SJSA1 (cell line): ENCODE measurements at places on chromosomes 16 and 17. TPM values are rescaled to one million over a fixed set of nuclear protein-coding genes. Genes with fewer than 3 reads are reported as not detected.

Gene FOXL1
- 39.4 and 43.2 TPM in 2 replicates for total RNA-seq

Gene NPIPA3
- total RNA-seq = 0.13 TPM in 1 of 2 replicates, not detected in the other

Gene RAB37
- total RNA-seq = 1.6 and 3.0 TPM in 2 replicates

GRCh38 chr17:1180958-1181752, 1.4 kb upstream of the ABR start:
- H3K36me3 ChIP-seq = no peaks in the 10 kb centered on the region
- no peak for DNase-seq
- H3K4me1 ChIP-seq = peaks cover 19% of the 10 kb centered on the region
- H3K27ac ChIP-seq = no peak overlapping the region
- H3K27me3 ChIP-seq = peaks cover 15% of the 10 kb centered on the region

DNA sequence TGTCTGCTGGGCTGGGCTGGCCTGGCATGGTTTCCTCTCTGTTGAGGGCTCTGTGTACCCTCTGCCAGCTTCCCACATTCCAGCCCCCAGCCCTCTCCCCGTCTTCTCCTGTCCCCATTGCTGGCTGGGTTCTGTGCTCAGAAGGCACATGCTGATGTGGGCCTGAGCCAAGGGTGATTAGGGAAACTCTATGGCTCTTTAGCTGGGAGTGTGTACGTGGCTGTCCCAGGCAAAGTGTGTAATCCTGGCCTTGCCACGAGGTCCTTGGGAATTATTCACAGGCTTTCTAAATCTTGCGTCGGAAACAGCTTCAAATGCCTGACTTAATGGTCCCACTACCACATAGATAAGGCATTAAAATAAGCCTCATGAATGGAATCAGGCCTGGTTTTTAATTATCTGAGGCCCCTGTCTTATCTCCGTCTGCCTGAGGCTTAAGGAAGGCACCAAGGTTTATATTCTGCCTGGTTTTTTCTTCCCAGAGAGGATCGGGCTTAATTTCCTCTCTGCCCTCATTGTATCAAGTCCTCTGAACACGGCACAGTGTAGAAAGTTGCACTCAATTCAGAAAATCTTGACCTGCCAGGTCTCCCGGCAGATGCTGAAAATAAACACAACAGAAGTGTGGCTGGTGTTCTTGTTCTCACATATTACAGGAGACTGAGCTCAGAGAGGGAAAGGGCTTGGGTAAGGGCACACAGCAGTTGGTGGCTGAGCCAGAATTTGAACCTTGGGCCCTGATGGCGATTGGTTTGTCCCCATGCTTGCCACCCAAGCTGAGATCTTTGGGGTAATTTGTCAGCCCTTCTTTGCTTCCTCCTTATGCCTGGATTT, 52.9 kb upstream of the LGALS9 start:
- H3K4me1 ChIP-seq = peaks cover 54% of the 10 kb centered on the region
- no peaks in the 10 kb centered on the region for H3K36me3 ChIP-seq
- no peak overlapping the region for H3K27ac ChIP-seq
- H3K4me3 ChIP-seq = no peak overlapping the region
- H3K27me3 ChIP-seq = no peaks in the 10 kb centered on the region

DNA sequence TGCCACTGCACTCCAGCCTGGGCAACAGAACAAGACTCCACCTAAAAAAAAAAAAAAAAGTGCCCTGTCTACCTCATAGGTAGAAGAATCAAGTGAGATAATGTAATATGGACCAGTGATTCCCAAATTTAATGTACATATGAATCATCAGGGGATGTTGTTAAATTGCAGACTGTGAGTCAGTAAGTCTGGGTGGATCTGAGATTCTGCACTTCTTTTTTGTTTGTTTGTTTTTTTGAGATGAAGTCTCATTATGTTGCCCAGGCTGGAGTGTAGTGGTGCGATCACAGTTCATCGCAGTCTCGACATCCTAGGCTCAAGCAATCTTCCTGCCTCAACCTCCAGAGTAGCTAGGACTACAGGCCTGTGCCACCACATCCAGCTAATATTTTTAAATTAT, 31.6 kb downstream of the HOXB1 start:
- H3K4me1 ChIP-seq = peaks cover 37% of the 10 kb centered on the region
- H3K27me3 ChIP-seq = no peaks in the 10 kb centered on the region
- peak; percentile 55 for DNase-seq
- H3K27ac ChIP-seq = no peak overlapping the region

- H3K27me3 ChIP-seq = no peaks in the 10 kb centered on the region
- H3K4me1 ChIP-seq = no peaks in the 10 kb centered on the region
- peaks cover 39% of the 10 kb centered on the region for H3K36me3 ChIP-seq
- no peak overlapping the region for H3K4me3 ChIP-seq
These were observed 54.4 kb downstream of the BPTF start for GRCh38 chr17:67879662-67880061.

- no peak overlapping the region for H3K4me3 ChIP-seq
- DNase-seq = no peak
- H3K36me3 ChIP-seq = no peaks in the 10 kb centered on the region
- no peak overlapping the region for H3K27ac ChIP-seq
These were observed 105.9 kb upstream of the RPL38 start for GRCh38 chr17:74097450-74098135.

- H3K4me1 ChIP-seq = no peaks in the 10 kb centered on the region
- no peaks in the 10 kb centered on the region for H3K36me3 ChIP-seq
- no peaks in the 10 kb centered on the region for H3K27me3 ChIP-seq
- no peak overlapping the region for H3K4me3 ChIP-seq
- no peak for DNase-seq
These were observed 476.2 kb downstream of the HAPSTR1 start for GRCh38 chr16:9567666-9568065.

- H3K27me3 ChIP-seq = no peaks in the 10 kb centered on the region
- DNase-seq = no peak
- H3K36me3 ChIP-seq = no peaks in the 10 kb centered on the region; the same call in 1 of the 2 replicates
- no peak overlapping the region for H3K27ac ChIP-seq
These were observed 16.3 kb downstream of the PIK3R5 start for GRCh38 chr17:8949061-8949661.

DNA sequence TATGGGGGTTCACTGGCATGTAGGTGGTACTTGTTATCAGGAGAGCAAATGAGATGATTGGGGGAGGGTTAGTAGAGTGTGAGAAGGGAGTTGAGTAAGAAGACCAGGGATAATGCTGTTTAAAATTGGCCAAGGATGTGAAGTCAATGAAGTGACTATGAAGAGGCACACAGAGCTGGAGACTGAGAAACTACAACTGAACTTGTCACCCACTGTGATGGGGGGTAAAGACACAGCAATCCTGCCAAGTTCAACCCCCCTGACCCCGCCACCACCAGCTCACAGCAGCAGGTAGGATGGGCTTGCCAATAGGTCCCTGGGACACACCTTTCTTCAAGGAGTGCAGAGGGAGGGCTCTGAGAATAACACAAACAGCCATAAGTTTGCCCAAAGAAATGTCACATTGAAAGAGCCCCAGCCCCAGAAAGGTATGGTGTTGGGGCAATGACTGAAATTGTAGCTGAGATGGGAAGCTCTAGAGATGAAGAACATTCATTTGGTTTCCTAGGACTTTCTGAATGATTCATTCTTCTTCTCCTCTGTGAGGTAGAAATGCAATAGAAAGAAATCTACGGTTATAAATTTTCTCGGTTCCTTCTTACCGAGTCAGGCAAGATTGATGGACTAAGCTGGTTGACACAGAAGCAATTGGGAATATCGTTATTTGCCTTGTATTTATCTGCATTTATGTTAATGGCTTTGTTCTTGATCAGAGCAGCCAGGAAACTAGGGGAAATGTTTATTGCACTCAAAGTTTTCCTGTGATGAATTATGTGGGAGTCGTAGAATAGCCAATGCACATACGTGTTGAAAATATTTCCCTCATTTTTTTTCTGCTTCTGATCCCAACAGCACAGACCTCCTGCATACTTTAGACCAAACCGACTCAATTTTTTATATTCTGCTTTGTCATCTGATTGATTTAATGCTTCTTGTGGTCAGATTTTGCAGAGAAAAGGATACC, 595.2 kb upstream of the CDH11 start:
- H3K27me3 ChIP-seq = no peaks in the 10 kb centered on the region; the same call in none of the 2 replicates
- H3K27ac ChIP-seq = no peak overlapping the region
- no peak overlapping the region for H3K4me3 ChIP-seq
- no peak for DNase-seq
- no peaks in the 10 kb centered on the region for H3K4me1 ChIP-seq
- H3K36me3 ChIP-seq = no peaks in the 10 kb centered on the region

GRCh38 chr17:65533056-65533745, 28.2 kb downstream of the AXIN2 start:
- H3K36me3 ChIP-seq = peaks cover 41% of the 10 kb centered on the region
- DNase-seq = no peak
- H3K4me1 ChIP-seq = no peaks in the 10 kb centered on the region
- H3K4me3 ChIP-seq = no peak overlapping the region
- H3K27ac ChIP-seq = no peak overlapping the region

DNA sequence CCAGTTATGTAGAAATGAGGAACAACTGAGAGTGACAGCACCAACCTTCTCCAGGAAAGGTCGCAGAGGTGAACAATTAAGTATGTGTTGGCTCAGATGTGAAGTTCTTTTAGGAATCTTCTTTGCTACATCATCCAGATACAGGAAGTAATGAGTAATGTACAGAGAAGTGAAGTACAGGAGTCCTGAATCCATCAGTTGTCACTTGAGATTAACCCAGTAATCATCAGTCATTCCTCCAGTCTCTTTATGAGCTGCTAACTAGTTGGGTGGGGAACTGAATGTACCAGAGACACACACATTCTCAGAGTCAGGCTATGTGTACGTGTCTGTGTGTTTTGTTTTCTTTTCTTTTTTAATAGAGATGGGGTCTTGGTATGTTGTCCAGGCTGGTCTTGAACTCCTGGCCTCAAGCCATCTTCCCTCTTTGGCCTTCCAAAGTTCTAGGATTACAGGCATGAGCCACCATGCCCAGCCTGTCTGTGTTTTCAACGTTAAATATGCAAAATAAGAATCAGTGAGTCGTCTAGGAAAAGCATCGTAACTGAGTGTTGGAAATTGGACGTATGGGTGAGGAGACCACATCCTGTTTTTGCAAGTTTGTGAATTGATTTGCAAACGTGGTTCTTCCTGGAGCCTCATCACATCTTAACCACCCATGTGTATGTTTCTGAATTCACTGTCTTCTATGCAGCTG, 19.9 kb downstream of the ZNF200 start:
- H3K4me3 ChIP-seq = no peak overlapping the region
- H3K4me1 ChIP-seq = no peaks in the 10 kb centered on the region
- no peak overlapping the region for H3K27ac ChIP-seq
- no peaks in the 10 kb centered on the region for H3K36me3 ChIP-seq

DNA sequence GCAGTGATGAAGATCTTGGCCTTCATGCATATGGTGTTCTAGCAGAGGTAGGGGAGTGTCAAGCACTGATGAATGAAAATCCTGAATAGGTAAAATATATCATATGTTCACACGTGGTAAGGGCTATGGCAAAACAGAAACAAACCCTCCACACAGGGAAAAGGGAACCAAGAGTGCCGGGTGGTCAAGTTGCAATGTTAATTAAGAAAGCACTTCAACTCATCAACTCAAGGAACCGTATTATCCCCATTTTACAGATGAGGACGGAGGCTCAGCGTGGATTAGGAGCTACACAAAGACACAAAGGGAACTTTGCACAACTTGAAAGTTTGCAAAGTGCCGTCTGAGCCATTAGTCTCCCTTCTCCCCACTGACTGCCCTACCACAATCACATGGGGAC, 28.1 kb upstream of the MEOX1 start:
- no peak overlapping the region for H3K4me3 ChIP-seq
- no peaks in the 10 kb centered on the region for H3K36me3 ChIP-seq
- H3K27ac ChIP-seq = no peak overlapping the region

DNA sequence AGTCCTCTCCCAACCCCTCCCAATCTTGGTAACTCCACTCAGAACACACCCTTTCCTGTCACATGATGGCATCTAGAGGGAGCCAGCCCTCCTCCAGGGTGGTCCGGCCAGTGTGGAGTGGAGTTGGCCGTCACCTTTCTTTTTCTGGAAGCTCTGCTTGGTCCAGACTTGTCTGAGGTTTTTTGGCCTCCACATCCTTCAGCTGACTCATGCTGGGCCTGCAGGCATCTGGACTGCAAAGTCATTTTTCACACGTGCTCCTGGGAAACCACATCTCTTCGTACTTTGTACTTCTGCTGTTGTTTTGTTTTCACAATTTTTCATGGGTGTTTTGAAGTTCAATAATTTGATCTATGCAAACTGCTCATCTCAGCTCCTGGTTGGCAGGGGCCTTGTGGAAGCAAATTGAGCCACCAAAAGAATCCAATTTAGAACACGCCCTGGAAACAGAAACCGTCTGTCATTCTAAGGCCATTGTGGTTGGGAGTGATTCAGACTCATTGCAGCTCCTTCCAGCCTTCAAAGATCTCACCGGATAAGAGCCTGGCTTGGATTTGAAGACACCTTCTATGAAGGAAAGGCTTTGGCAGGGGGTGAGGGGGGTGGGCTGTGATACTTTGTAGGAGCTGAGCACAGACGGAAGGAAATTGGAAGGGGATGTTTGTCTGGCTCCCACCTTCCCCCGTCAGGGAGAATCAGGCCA, 42.4 kb upstream of the NF1 start:
- H3K36me3 ChIP-seq = peaks cover 13% of the 10 kb centered on the region
- H3K27me3 ChIP-seq = no peaks in the 10 kb centered on the region
- H3K4me3 ChIP-seq = peak overlapping the region; percentile 7
- DNase-seq = peak; percentile 96

DNA sequence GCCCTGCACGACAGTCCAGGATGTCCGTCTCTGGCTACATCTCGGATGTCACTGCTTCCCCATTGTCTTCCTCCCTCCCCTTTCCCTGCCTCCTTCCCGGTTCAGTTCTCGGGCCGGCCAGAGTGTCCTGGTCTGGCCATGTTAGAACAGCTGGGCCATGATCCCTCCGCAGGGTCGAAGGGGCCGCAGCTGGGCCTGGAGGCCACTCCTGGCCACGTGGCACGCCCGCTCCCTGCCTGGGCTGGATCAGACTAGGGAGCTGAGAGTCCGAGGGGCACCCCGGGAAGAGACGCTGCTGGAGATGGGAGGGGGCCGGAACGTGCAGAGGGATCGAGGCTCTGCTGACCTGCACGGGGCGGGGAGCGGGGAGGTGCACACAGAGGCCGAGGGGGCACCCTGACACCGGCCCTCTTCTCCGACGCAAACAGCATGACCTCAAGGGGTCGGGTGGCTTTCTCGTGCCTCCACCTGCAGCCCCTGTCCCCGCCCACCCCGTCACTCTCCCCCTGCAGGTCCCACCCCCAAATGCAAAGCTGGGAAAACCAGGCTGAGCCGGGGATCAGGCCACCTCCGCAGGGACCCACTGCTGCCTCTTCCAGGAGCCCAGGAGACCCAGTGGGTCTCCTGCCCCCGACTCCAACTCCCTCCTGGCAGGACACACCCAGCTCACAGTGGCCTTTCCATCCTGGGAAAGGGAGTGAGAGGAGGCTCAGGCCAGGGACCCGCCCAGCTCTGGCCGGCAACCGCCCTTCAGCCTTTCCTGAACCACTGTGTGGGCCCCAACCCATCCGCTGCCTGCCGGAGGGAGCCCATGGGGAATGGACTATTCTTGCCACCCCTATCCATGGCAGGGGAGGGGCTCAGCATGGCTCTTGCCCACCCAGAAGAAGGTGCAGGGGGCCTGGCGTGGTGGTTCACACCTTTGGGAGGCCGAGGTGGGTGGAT, 38.5 kb downstream of the CTU2 start:
- no peaks in the 10 kb centered on the region; the same call in 1 of the 2 replicates for H3K4me1 ChIP-seq
- H3K27ac ChIP-seq = no peak overlapping the region
- no peak for DNase-seq
- peaks cover 79% of the 10 kb centered on the region for H3K36me3 ChIP-seq
- H3K4me3 ChIP-seq = no peak overlapping the region
- no peaks in the 10 kb centered on the region for H3K27me3 ChIP-seq
